ENCODE measurements at places on chromosomes 16 and 17.

- no peak for DNase-seq
Observed at GRCh38 chr17:79647456-79647915, 36.6 kb upstream of the RBFOX3 start.

GRCh38 chr16:30910427-30911029 is 12.8 kb upstream of the FBXL19 start:
- no peak for DNase-seq

- no peak for DNase-seq
Observed at GRCh38 chr17:48543107-48543853, 1.6 kb downstream of the HOXB2 start.

- DNase-seq: no peak
Observed at GRCh38 chr17:1720856-1721386, 3.6 kb upstream of the WDR81 start.

GRCh38 chr17:33038740-33039139 is 47.1 kb downstream of the SPACA3 start:
- peak; percentile 15 for DNase-seq

DNA sequence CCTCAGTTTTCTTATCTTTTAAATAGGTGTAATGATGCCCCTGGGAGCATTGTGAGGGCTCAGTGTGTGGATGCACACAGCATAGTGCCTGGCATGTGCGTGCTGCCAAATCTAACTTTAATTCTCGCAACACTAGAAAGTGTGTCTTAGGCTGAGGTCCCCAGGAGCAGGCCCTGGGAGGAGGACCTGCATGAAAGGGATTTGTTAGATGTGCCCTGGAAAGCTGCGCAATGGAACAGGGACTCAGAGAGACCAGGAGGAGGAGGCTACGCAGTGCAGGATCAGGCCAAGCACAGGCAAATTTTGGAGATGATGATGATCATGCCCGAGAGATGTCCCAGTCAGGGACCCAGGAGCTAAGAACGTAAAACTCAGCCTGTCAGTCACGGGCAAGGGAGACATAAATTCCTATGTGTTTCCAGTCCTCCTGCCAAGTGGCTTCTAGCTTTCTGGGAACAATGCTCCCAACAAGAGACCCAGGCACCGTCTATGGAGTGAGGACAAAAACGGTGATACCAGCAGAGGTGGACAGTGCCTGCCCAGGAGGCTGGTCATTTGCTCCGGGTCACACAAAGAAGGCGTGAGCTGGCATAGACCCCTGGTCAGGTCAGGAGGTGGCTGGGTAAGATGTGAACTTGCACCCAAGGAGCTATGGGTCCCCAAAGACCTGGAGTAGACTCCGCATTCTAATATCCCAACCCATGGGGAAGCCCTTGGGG is 352.2 kb upstream of the TNRC6C start:
- DNase-seq: no peak

DNA sequence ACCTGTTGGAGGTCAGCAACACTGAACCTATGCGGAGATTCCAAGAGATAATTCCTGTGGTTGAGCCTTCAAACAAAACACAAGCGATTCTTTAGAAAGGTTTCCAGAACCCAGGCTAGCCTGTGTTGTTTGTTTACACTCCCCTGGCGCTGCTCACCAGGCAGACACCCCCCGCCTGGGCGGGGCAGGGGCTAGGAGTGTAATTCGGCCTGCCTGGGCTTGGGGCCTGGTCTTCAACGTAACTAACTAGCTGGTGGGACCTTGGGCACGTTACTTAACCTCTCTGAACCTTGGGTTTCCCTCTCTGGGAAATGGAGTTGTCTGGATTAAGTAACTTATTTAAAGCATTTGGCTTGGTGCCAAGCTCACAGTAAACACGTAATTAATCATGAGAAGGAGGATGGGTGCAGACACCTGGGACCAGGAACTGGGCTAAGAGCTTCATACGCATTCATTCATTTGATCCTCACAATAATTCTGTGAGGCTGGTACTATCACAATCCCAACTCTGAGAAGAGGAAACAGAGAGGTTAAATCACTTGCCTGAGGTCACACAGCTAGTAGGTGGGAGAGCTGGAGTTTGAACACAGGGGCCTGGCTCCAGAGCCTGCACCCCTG is 7.6 kb upstream of the ARHGAP27 start:
- peak; percentile 64 for DNase-seq

DNA sequence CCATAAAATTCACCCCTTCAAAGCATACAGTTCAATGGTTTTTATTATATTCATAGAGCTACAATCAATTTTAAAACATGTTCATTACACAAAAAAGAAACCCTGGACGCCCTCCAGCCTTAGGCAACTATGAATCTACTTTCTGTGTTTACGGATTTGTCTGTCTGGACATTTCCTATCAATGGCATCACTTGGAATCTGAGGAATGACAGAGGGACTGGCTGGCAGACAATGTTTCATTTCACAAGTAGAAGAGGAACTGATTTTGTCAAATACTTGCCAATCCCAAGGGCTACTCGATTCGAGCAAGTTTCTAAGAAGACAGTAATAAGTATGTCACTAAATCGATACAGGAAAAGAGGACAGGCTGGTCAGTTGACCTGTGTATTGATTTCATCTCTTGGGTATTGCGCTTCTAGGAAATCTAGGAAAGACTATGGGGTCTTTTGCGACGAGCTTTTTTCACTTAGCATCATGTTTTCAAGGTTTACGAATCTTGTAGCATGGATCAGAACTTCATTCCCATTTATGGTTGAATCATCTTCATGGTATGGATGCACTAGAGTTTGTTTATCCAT is 56.6 kb downstream of the RGS9 start:
- DNase-seq: no peak

DNA sequence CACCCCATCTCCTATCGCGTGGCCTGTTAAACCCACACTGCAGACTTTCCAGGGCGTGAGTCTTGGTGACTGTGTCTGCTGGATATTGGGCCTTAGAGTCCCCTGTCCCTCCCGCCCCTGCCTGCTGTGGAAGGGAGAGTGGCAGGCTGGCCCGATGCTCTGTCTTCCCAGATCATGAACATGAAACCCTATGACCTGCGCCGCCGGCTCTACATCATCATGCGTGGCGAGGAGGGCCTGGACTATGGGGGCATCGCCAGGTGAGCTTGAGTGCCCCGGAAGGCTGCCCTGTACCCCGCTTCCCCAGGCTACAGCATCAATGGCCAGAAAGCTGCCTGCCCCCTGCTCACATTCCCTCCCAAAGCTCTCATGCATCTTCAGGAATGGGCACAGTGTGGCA is 19.5 kb upstream of the CLEC18A start:
- DNase-seq: no peak

DNA sequence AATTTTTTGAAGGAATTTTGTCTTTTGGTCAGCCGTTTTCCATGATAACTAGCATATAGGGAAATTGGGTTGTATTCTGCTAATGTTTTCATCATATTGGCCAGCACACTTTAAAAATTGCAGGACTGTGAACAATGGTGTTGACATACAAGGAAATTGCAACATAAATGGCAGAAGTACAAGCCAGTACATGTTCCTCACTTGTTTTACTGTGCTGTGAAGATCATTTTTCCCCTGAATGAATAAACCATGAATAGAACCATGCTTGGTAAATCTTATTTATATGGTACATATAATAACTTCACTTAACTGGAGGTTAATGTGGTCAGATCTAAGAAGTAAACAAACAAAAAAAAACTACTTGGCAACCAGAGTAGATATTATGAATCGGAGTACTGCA is 22.8 kb downstream of the OMG start:
- DNase-seq: no peak

- peak; percentile 82 for DNase-seq
Observed at GRCh38 chr17:77734371-77735080, 224.0 kb upstream of the TNRC6C start.

GRCh38 chr17:73911726-73912372 is 267.6 kb upstream of the SDK2 start:
- DNase-seq: no peak

All from NCI-H2029 (cell line).